Activated naive CD4-positive, alpha-beta T cell treated with anti-CD3 and anti-CD28 coated beads, Interleukin-2, amount 50 U/mL, for 72 hours (primary cell): ENCODE measurements at places on chromosomes 4 and X. TPM values are rescaled to one million over a fixed set of nuclear protein-coding genes. Genes with fewer than 3 reads are reported as not detected.

GLOD5 gene
- not detected for total RNA-seq

BTK gene
- total RNA-seq = 0.41 TPM

TMEM187 gene
- 5.1 TPM for total RNA-seq

DIPK2B gene
- total RNA-seq = 0.29 TPM

ASB12 gene
- total RNA-seq = not detected

OSTC gene
- total RNA-seq = 59.1 TPM

CD38 gene
- 10.7 TPM for total RNA-seq

ZFYVE28 gene
- 2.7 TPM for total RNA-seq

RNF128 gene
- not detected for total RNA-seq

CDX4 gene
- not detected for total RNA-seq

CLDN34 gene
- total RNA-seq = not detected

CFAP97 gene
- total RNA-seq = 27.6 TPM

EOLA2 gene
- 24.2 TPM for total RNA-seq

JCHAIN gene
- total RNA-seq = not detected

TEX13D gene
- total RNA-seq = 0.18 TPM

MSANTD1 gene
- 0.48 TPM for total RNA-seq

RGN gene
- not detected for total RNA-seq

SMIM31 gene
- total RNA-seq = not detected

ERAS gene
- 0.31 TPM for total RNA-seq

CTAG1B gene
- total RNA-seq = not detected

HTRA3 gene
- total RNA-seq = not detected

GAB1 gene
- total RNA-seq = 3.2 TPM
